ENCODE measurements at places on chromosomes 16 and 17.

GRCh38 chr16:68022278-68022727 is 729 bp downstream of the DDX28 start:
- DNase-seq = no peak

DNA sequence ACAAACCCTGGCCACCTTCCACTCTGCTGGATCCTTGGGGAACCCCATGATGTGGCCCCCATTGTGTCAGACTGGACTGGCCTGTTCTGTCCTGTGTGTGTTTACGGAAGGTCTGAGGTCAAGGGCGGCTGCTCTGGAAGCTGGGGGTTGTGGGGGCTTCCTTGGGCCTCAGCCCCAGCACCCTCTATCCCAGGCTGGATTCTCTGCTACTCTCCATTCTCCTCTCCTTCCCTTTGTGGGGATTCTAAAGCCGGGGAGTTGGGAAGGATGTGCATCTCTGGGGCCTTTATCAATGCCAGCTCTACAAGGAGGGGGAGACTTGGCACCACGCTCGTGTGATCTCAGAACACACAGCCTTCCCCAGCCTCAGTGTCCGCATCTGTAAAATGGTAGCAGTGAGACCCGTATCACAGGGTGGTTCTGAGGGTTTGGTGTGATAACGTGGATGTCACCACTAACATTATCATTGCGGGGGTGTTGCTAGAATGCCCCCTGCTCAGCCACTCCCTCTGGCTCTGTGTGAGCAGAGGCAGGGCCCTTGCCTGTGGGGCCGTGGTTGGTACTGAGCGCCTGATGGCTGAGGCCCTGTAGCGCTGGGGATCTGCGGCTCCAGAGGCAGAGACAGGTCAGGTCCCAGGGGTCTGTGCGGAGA is 18.1 kb downstream of the ADGRG1 start:
- no peak for DNase-seq

- no peak for DNase-seq
Measured at GRCh38 chr16:76329106-76329505, 51.9 kb downstream of the CNTNAP4 start.

DNA sequence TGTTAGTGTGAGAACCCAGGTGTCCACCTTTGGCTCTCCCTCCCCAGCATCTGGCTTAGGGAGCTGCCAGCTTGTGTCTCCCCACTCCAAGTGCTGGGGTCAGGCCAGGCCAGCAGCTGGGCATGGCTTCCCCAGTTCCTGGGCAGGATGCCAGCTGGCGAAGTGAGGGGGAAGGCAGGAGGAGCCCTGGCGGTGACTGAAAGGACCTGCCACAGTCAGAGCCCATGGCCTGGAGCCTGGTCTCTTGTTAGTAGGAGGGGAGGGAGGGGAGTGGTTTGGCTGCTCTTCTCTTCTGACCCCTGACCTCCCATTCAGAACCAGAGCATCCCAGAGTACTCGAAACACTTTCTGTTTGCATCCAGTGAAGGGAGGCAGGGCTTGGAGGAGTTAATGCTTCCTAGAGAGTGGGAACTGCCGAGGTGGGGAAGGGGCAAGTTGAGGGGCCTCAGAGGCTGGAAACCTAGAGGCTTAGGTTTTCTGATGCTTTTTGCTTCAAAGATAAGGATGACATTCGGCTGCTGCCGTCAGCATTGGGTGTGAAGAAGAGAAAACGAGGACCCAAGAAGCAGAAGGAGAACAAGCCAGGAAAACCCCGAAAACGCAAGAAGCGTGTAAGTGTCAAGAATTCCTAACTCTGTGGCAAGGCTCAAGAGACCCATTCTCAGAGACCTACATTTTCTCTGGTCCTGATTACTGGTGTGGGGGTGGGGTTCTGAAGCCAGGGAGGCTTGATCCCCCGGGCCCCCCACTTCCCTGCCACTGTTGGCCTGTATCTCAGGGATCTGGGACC is 772 bp downstream of the CHD3 start:
- peak; percentile 53 for DNase-seq

- DNase-seq = no peak
Measured at GRCh38 chr17:41733348-41734138, 900 bp downstream of the HAP1 start.

DNA sequence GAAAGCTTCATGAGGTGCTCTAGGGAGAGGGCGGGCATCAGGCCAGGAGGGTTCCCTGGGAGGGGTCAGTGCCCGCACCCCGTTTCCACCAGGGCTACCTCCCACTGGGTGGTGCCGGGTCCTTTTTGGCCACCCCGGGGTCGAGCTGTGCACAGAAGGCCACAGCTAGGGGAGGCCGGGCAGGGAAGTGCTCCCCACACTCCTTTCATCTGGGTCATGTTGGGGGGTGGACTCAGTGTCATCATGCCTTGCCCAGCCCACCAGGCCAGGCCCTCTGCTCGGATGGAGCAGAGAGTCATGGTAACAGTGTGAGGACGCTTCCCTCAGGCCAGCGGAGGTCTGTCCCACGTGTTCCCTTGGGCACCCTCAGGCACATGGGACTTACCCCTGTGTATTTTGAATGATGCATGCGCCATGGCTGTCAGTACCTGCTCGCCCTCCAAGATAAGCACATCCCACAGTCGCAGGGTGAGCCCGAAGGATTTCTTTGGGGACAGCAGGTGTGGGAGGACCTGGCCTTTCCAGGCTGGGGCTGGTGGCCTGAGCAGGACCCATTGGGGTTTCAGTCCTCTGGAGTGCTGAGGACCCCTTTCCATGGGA is 46.4 kb downstream of the TNFRSF13B start:
- no peak for DNase-seq

All from stimulated activated CD4-positive, alpha-beta T cell treated with anti-CD3 and anti-CD28 coated beads, Interleukin-2, amount 100 ng/mL, for 24 hours (primary cell).